ENCODE measurements at places on chromosomes 6 and 20.

- DNase-seq: no peak
These were observed 61.9 kb downstream of the ECT2L start for GRCh38 chr6:138857775-138858174.

DNA sequence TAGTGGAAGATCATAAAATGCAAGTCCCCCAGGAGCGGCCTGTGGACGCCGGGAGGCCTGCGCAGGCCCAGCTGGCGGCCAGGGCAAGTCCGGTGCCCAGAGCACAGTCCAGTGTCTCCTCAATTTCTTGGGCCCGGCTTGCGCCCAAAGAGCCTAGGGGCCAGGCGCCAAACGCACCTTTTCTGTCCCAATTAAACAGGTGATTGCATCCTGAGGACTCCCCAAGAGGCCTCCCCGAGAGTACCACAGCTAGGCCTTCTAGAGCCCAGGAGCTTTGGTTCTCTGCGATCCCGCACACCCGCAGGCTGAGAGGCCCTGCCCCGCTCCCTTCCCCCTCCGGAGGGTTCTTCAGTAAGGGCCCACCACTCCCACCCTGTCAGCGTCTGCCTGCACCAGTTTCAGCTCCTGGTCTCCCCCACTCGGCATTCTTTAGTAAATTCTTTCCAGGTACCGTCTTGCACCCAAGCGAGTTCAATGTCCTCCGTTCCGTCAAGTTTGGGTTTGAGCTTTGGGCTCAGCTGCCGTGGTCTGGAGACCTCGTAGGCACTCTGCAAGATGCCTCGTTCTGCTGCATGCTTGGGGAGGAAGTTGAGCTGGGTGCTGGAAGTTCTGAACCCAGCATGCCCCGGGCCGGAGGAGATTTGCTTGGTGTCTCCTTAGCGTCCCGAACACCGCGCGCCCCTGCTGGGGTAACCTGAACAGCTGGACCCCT, 3.9 kb upstream of the NKX2-2 start:
- no peak for DNase-seq

DNA sequence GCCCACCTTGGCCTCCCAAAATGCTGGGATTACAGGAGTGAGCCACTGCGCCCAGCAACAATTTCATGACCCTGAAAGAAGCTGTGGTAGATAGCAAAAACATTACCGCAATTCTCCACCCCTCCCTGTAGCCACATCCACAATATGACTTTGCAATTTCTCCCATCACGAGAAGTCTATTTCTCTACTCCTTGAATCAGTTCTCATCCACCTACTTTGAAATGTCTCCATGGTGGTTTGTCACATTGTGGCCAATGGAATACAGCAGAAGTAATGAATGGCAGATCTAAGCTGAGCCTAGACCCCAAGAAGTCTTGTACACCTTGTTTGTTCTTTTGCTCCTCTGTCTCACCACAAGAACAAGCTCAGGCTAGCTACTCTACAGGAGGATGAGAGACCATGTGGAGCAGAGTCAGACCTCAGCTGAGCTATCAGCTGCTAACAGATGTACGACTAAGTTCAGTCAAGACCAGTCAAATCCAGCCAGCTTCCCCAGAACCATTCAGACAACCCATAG, 6.3 kb downstream of the OXT start:
- no peak for DNase-seq

- DNase-seq: peak; percentile 73
These were observed 398 bp downstream of the ZBTB2 start for GRCh38 chr6:151390851-151391470.

GRCh38 chr6:134223796-134224420, 94.0 kb downstream of the SGK1 start:
- DNase-seq: no peak

DNA sequence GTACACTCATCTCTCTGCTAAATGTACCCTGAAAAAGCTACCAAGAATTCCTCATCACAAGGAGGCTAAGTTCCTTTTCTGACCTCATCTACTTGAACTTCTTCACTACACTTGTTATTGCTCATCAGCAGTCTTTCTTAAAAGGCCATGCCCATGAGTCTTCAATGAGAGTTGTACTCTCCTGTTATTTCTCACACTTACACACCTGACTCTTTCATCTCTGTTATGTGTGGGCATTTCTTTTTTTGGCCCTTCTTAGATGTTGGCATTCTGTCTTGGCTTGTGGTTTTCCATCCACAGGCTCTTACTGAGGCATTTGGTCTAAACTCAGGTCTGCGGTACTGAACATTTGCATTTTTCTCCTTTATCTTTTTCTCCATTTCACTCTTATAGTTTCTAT, 10.7 kb upstream of the SLC17A1 start:
- no peak for DNase-seq

GRCh38 chr6:16174416-16175078, 45.7 kb downstream of the MYLIP start:
- peak; percentile 33 for DNase-seq

GRCh38 chr6:85983032-85983659, 340.5 kb upstream of the SYNCRIP start:
- DNase-seq: no peak

- no peak for DNase-seq
These were observed 458.2 kb upstream of the JARID2 start for GRCh38 chr6:14787677-14788076.

- no peak for DNase-seq
These were observed 500.3 kb upstream of the PTCHD4 start for GRCh38 chr6:48611332-48611731.

DNA sequence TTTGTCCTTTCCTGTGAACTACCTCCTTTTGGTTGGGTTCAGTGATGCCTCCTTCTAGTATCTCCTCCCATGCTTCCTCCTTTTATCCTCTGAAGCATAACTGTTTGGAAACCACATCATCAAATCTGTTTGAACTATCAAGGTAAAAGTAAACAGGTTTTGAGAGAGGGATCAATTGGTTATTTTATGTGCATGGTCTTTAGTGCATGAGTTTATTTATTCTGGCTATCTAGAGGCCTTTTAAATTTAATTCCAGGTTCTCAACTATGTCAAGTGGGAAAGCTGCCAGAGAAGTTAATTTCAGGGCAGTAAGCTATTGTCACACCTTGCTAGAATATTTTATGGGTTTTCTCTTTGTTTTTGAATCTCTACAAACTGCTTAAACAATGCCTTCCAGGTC, 54.1 kb downstream of the WASF1 start:
- DNase-seq: no peak

DNA sequence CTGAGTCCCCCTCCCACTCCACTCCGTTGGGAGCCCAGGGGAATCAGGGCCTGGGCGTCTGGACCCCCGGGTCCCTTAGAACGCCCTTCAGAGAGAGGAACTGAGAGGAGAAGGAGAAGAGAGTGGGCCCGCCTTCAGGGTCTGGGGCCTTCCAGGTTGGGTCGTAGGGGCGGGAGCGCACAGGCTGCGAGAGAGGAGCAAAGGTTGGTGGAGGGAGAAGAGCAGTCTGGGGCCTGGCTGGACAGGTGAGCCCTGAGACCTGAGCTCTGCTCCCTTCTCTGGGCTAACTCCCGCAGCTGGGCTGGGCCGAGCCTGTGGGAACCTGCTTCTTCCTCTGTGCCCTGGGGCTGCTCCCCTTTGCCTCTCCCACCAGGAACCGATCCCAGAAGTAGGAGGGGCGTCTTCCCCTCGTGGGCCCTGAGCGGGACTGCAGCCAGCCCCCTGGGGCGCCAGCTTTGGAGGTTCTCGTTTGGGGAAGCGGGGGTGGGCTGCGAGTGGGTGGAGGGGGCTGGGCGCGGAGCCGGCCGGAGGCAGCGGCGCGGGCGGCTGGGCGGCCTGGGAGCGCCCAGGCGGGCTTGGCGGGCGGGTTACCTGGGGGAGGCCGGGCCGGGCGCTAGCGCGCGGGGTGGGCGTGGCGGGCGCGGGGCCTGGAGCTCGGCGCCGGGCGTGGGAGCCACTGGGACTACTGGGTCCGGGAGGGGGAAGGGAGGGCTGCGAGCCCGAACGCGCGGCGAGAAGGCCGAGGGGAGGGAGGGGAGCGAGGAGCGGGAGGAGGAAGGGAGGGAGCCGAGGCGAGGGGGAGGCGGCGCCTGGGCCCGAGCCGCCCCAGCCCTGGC, at the start of gene DDR1:
Gene DDR1, plus strand, starts transcription at position 835 of the 836 bp plus-strand sequence. CDS start 4,211 bp downstream, outside the sequence.
- peak; percentile 60 for DNase-seq

- DNase-seq: no peak
These were observed 26.8 kb downstream of the RALGAPA2 start for GRCh38 chr20:20685635-20686034.

DNA sequence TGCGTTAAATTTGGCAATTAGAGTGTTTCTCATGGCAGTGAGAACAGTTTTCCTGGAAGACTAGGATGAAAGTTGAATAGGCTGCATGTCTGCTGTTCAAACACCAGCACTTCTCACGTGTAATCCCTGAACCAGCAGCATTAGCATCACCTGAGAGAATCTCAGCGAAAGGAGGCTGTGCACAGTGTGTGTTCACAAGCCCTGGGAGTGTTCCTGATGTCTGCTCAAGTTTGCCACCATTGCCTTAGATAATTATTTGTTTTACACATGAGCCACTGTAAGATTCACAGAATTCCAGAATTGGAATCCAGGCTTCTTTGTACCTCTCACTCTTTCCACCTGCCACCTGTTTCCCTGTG, 117.3 kb downstream of the JARID2 start:
- no peak for DNase-seq

DNA sequence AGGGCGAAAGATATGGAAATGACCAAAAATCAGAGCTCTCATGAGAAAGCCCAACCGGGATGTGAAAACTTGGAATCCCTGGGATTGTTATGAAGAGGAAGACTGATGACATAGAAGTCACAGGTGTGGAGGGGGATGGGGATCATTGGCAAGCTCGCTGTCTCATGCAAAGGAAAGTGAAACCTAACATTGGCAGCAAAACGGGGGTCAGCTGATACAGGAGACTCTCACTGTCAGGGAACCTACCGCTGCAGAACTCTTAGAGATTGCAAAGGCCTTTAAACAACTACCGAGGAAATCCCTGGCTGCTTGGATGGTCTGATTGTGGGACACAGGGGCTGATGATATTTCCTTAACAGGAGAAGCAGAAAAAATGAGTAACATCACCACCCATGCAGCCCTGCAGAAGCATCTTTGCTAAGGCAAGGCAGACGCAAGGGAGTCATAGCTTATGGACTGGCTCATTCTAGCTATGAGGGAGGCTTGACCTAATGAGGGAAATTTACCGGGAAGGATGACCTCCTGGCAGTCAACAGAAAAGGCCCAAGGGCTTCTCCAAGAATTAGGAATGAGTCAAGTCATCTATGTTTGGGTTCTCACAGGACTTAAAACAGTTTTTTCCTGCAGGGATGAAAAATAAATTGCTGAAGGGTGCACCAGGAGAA, 7.0 kb downstream of the MUC21 start:
- no peak for DNase-seq

DNA sequence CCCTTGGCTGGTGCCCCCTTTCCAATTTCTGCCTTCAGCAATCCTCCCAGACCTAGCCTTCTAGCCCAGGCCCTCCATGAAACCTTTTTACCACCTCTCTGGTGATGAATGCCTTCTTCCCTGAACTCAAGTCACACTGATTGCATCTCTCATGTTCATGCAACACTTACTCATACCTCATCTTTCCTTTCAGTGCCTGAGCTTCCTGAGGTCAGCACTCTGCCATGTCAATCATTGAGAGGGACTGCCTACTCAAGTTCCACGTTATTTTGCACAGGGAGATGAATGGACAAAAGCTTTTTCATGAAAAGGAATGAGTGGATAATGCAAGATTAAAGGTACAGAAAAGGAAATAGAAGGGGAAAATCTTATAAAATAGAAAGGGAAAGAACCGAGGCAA, 60.1 kb upstream of the PLEKHG1 start:
- DNase-seq: no peak

DNA sequence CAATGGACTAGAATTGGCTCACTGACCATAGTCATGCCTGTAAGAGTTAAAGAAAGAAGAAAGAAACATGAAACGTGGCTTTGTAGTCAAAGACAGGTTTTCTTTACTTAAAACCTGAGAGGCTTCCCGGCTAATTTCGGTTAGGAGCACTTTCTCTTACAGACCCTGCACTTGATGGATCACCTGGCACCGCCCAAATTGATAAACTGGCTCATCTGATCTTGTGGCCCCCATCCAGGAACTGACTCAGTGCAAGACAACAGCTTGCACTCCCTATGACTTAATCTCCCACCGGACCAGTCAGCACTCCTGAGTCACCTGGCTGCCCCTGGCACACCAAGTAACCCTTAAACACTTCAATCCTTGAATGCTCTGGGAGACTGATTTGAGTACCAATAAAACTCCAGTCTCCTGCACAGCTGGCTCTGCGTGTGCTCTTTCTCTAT, 12.3 kb downstream of the TMEM14B start:
- DNase-seq: no peak

DNA sequence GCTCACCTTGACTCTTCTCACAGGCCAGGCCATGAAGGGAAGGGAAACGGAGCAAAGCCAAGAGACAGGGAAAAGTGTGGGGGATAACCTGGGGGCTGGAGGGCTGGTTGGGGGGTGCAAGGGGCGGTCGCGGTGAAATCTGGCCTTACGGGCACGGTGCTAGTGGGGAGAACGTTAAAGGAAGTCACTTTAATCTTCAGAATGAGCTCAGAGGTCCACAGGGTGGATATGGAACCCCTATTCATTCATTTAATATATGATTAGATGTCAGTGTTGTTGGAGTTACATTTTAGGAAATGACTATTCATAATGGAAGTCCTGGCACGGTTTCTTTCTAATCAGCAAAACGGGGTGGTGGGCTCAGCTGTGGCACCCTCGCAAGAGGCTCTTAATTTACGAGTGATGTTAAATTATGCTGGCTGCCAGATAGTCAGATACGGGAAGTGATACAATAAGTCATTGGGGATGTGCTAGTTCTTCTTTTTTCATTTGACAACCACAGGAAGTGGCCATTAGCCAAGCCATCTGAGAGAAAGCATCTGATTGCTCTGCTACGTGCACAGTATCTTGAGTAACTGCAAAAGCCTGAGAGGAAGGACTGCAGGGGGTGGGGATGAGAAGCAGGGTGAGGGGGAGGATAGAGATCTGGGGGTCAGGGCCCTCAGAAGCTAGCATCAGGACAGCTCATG, 253.0 kb downstream of the QKI start:
- no peak for DNase-seq

DNA sequence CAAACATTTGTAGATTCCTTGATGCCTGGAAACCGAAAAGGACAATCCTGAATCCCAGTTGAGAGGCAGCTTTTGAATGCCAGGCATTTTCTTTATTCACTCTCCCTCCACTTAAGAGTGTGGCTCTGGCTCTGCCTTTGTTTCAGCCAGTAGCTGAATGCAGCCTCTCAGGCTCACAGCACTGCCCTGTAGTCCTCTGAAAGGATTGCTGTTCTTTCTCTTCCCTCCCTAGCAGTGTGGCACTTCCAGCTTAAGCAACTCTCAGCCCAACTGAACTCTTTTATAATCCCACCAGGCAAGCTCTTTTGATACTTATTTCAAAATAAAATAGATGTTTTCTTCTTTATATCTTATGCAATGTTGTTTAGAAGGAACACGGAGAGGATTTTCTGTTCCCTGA, 415.6 kb downstream of the GJA1 start:
- no peak for DNase-seq

DNA sequence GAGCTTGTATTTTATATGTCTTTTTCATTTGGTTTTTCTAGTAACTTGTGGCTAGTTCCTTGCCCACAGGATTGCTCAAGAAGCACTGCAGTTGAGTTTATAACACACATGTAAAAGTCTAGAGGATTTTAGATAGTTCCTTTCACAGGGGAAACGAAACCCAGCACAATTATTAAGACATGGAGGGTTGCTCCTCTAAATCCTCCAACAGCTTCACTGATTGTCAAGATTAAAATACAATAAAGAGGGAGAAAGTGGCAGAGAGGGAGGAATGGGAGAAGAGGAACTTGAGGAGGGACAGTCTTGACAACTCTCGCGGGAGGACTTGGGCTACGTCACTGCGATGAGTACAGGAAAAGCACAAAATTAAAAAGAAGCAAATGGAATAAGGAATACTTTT, 9.7 kb upstream of the TBC1D7 start:
- no peak for DNase-seq

- no peak for DNase-seq
These were observed 92.4 kb downstream of the SMOC2 start for GRCh38 chr6:168533414-168533813.

All from HuH-7 (cell line).